Left ventricle myocardium inferior (tissue), 1 donor: ENCODE measurements at places on chromosomes 7 and 10. TPM values are rescaled to one million over a fixed set of nuclear protein-coding genes. Genes with fewer than 3 reads are reported as not detected.

The SFTPA1 gene
- total RNA-seq, result not detected

The HKDC1 gene
- not detected for total RNA-seq

The ETV1 gene
- 59.7 TPM for total RNA-seq

- no peak for DNase-seq
These were observed 53.1 kb downstream of the PTEN start for GRCh38 chr10:87916515-87916914.

DNA sequence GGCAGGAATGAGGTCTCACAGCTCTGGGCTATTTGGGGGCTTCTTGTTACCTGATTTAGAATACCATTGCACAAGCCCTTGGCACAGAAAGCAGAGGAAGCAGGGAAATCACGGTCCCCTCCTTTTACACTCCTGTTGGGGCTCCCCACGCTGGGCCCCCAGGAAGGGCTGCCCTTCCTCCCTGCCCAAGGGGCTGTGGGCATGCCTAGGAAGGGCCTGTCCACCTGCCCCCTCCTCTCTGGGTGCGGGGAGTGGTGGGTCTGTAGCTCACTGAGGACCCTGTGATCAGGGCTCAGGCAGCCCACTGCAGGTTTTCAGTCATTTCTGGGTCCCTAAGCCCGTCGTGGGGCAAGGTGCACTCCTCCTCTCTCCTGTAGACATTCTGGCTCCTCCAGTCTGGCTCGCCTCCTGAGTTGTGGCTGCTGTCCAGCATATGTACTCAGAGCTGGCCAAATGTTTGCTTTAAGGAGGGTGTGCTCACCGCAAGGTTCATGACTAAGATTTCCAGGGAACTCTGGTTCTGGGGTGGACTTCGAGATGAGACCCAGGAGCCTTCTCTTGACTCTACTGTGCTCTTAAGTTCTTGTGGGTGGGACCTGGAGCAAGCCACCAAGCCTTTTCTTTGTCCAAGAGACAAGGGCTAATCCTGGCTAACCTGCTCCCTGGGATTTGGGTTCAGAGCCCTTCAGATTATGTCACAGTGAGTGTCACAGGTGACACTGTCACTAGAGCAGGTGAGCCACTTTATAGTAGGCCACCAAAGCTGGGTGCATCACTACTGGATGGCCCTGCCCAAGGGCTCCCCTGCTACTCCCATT lies 56.0 kb downstream of the TACR2 start:
- peak; percentile 74 for DNase-seq

- DNase-seq, result peak; percentile 66
These were observed 25.7 kb downstream of the TMEM176A start for GRCh38 chr7:150826061-150826849.

- DNase-seq, result no peak
These were observed 4.6 kb upstream of the VWC2 start for GRCh38 chr7:49768835-49769234.

DNA sequence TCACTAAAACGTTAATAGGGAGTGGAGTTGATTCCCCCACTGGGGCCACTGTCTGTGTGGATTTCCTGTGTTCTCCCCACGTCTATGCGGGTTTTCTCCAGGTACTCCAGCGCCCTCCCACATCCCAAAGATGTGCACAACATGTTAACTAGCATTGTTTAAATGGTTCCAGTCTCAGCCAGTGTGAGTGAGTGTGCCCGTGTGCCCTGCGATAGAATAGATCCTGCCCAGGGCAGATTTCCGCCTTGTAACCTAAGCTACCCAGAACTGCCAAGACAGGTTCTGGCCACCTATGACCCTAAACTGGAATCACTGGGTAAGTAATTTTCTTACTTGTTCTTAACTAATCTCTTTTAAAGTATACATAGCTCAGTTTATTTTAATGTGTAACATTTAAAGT lies 58.5 kb downstream of the CCDC6 start:
- DNase-seq, result no peak

The OR2A1 gene
- total RNA-seq, result not detected

- no peak for DNase-seq
These were observed 39.6 kb downstream of the ADAMTS14 start for GRCh38 chr10:70711911-70712310.

The IGFBP3 gene
- 60.8 TPM for total RNA-seq

DNA sequence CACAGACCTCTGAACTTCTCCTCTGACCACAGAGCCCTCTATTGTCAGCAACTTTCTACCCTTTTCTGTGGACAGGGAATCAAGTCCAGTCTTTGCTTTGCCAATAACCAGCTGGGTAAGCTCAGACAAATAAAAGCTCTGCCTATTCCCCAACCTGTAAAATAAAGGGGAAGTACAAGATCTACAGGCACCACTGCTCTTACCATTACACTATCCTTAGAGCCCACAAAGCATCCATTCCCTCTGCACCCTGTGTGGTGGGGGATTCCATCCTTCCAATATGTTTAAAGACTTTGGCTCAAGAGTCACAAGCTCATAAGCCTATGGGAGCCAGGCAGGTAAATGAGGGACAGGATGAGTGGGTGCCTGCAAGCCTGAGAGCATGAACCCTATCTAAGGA lies 88.2 kb downstream of the PARD3 start:
- no peak for DNase-seq

The PDZD7 gene
- 0.27 TPM for total RNA-seq

DNA sequence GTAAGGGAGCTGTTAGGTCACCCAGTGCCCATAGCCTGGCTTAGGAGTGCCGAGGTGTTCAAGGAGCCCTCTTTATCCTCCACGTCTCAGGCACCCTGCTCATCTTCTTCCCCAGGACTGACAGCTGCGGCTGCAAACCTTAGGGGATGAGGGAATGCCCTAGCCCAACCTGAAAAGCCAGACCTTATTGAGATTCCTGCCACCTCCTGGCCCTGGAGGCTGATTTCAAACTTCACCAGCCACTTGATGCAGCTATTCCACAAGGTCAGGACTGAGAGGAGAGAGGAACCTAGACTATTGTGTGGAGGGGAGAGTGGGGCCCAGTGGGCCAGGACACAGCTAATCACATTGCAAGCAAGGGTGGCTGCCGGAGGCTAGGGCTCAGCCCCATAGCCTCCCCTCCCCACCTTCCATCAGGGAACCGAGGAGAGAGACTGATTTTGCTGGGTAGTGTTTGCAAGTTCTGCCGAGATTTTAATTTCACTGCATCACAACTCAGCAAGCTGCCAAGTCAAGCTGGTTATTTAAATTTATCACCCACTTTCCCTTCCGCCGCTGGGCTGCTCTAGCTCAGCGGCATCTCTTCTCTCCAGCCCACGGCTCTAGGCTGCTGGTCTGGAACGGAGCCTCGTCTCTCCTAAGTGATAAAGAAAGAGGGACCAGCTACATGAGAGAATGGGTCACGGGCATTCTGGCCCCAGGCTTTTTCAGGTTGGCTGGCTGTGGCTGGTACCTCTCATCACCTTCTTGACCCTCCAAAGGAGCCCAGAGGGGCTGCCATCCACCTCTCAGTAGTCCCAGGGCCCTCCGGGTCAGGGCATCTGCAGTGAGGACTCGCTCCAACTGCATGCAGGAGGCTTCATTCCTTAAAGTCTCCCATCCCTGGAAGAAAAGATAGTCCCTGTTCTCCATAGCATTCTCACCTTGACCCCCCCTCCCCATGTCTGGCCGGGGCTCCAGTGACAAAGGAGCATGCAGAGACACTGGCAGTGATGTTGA lies 66.7 kb downstream of the PAX2 start:
- DNase-seq, result no peak

GRCh38 chr7:91910171-91910570 lies 29.7 kb upstream of the MTERF1 start:
- DNase-seq, result no peak

The HECTD2 gene
- total RNA-seq, result 6.0 TPM

DNA sequence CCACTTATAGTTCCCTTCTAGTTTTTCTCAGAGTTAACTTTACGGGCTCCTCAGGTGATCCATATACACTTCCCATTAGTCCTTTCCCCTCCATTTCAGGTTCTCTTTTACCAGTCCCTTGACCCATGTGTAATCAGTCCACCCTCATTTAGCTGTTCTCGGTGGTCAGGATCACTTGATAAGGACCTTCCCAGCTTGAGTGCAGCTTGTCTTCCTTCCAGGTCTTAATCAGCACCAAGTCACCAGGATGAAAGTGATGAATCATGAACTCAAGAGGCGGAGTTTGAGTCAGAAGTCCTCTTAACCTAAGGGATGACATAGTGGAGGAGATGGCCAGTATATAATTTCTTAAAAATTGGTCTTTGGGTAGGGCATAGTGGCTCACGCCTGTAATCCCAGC lies 63.1 kb upstream of the CNTNAP2 start:
- DNase-seq, result no peak

DNA sequence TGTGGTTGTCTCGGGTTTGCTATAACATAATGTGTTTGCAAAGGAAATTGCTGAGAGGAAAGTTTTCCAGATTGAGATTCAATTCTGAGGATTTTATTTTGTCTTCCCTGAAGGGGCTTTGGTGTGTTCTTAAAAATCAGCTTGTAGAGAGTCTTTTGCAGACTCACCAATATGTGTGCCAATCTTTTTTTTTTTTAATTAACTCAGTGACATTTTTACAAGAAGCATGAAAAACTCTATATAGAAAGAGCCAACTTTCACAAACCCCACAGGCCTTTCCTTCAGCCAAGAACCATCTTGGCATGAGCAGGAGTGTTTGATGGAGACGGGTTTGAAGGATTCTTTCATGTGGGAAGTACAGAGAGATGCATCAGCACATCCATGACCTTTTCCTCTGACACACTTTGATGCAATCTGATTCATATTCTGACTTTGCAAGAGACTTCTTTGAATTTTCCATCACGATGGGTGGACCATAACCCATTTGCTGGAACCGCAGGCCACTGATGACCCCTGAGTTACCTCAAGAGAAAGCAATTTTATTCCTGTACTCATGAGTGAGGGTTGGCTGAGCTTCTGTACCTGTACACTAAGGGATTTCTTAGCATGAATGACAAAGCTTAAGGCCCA lies 892.6 kb downstream of the XPNPEP1 start:
- DNase-seq, result no peak

GRCh38 chr7:152395112-152395511 lies 40.7 kb downstream of the KMT2C start:
- no peak for DNase-seq

DNA sequence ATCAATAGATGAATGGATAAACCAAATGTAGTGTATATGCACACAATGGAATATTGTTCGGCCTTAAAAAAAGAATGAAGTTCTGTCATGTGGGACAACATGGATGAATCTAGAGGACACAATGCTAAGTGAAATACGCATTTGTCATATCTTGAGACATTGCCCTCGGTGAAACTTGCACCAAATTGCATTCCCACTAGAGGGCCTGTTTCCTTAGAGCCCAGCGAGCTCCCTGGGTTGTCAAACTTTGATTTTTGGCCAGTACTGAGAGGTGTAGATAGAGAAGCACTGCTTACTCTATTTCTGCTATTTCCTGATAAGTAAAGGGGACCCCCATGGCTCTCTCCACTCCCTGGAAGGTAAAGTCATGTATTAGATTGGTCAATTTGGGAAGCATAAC lies 157.1 kb downstream of the GPAM start:
- DNase-seq, result no peak

The DRGX gene
- total RNA-seq, result not detected

The NOD1 gene
- total RNA-seq, result 7.0 TPM

DNA sequence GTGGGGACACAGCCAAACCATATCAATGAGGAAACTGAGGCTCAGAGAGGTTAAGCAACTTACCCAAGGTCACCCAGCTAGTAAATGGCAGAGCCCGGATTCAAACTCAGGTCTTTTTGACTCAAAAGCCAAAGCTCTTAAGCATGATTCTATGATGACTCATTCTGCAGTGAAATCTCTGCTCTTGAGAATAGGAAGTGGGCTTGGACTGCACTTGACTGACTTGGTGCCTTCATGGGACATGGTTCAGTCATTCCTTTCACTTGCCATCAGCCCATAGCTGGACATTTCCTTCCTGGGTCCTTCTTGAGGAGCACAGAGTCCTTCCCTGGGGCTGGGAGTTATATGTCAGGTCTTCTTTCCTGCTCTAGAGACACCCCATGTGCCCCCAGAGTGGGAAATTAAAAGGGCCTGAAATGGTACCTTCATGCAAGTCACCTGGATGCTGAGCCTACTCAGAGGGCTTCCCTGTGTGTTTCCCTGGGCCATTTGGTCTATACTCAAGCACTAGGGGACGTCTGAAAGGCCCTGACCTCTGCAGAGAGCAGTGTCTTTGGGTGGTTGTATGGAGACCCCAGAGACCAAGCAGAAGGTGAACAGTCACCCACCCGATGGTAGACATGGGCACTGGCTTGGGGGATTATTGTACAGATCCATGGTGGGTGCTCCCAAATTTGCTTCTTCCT lies 62.4 kb upstream of the SDK1 start:
- no peak for DNase-seq

- no peak for DNase-seq
These were observed 37.9 kb upstream of the ANKRD1 start for GRCh38 chr10:90958781-90959180.

- no peak for DNase-seq
These were observed 11.1 kb downstream of the MDFIC start for GRCh38 chr7:114932991-114933390.

- no peak for DNase-seq
These were observed 22.4 kb upstream of the SNX13 start for GRCh38 chr7:17962652-17963051.

The PGAM2 gene
- 671 TPM for total RNA-seq

The PAX2 gene
- not detected for total RNA-seq

GRCh38 chr7:38502289-38502688 lies 128.9 kb downstream of the AMPH start:
- no peak for DNase-seq

GRCh38 chr7:21507627-21508343 lies 35.1 kb upstream of the DNAH11 start:
- DNase-seq, result no peak

The TFR2 gene
- total RNA-seq, result 0.25 TPM

The RASSF4 gene
- total RNA-seq, result 103 TPM

GRCh38 chr10:89118091-89118490 lies 89.0 kb downstream of the CH25H start:
- no peak for DNase-seq

The CALML3 gene
- total RNA-seq, result not detected

The ASB10 gene
- 35.4 TPM for total RNA-seq

The MRLN gene
- not detected for total RNA-seq

The BUD31 gene
- total RNA-seq, result 43.9 TPM

DNA sequence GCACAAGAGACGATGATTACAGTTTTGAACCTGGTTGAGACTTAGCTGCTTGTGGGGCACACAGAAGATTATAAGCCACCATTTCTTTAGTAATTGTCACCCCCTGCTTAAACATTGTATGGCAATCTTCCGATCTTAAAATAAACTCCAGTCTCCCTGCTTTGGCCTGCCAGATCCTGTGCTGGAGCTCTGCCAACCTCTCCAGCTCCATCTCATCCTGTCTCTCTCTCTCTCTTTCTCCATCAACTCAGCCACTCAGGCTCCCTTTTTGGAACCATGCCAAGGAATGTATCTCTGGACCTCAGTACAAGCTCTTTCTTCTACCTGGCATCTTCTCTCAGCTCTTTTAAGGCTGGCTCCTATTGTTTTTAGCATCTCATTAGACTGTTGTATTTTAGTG lies 1053.2 kb downstream of the REEP3 start:
- DNase-seq, result no peak

GRCh38 chr7:137443616-137444015 lies 100.1 kb upstream of the PTN start:
- no peak for DNase-seq

The PVRIG gene
- total RNA-seq, result not detected

DNA sequence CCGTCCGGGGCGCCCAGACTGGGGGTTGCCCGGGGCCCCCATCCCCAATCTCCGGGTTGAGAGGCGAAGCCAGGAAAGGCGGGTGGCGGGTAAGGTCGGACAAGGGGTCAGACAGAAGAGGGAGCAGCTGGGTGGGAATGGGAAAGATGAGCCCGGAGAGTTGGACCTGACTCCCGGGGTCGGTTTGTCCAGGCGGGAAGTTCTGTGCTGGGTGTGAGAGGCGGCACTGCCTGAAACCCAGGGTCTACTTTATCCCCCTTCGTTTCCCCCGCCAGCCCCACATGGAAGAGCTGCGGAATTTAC lies 675 bp downstream of the SLC4A2 start:
- DNase-seq, result no peak

The FGFBP3 gene
- total RNA-seq, result 0.22 TPM
